ENCODE measurements at places on chromosomes 3 and 15.

GRCh38 chr3:147412261-147412916 is 3.2 kb downstream of the ZIC1 start:
- no peak for DNase-seq

DNA sequence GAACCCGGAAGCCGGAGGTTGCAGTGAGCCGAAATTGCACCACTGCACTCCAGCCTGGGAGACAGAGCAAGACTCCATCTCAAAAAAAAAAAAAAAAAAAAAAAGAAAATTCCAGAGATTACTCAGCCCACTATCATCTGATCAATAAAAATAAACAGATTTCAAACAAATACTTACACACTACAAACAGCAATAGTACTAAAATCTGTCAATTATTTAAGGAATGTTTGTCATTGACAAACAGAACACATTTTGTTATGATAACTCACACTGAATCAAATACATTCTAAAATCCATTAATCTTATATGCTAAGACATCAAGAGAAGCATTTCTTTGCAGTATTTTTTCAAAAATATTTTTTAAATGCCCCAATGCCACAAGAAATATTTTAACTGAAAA is 7.6 kb downstream of the MYO9A start:
- peak; percentile 17 for DNase-seq

- DNase-seq: peak; percentile 92
These were observed 28.5 kb upstream of the KCTD6 start for GRCh38 chr3:58463181-58463941.

- DNase-seq: no peak
These were observed 479.7 kb upstream of the NR2F2 start for GRCh38 chr15:95850837-95851236.

DNA sequence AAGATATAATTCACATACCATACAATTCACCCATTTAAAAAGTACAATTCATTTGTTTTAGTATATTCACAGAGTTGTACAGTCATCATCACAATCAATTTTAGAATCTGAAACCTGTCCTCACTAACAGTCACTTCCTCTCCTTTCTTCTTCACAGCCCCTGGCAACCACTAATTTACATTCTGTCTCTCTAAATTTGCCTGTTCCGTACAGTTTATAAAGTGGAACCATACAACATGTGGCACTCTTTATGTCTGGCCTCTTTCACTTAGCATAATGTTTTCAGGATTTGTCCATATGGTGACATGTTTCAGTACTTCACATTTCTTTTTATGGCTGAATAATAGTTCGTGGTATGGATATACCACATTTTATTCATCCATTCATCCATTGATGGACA is 22.7 kb downstream of the ERICH6 start:
- no peak for DNase-seq

- DNase-seq: no peak
These were observed 622.2 kb downstream of the ZPLD1 start for GRCh38 chr3:103057003-103057402.

DNA sequence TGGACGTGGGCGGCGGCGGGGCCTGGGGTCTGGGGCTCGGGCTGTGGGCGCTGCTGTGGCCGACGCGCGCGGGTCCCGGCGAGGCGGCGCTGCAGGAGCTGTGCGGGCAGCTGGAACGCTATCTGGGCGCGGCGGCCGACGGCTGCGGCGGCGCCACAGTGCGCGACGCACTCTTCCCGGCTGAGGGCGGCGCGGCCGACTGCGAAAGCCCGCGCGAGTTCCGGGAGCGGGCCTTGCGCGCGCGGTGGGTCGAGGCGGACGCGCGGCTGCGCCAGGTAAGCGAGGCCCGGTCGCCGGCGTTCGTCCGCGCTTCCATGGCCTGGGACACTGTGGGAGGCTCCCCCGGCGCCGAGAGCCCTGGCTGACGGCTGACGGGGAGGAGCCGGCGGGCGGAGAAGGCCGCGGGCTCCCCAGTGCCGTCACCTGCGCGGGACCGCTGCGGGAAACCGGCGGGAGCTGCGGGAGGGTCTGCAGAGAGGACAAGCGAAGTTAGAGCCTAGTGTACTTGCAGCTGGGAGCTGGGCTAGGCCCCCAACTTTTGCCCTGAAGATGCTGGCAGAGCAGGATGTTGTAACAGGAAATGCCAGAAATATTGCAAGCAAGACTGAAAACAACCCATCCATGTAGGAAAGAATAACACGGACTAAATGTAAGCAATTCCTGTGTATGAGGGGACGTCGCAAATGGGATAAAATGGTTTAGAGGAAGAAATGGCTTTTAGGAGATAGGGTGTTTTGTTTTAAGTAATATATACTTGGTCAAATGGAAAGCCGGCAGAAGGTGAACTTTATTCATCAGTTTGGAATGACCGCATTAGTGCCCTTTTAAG is 847 bp downstream of the WHAMM start:
- peak; percentile 43 for DNase-seq

DNA sequence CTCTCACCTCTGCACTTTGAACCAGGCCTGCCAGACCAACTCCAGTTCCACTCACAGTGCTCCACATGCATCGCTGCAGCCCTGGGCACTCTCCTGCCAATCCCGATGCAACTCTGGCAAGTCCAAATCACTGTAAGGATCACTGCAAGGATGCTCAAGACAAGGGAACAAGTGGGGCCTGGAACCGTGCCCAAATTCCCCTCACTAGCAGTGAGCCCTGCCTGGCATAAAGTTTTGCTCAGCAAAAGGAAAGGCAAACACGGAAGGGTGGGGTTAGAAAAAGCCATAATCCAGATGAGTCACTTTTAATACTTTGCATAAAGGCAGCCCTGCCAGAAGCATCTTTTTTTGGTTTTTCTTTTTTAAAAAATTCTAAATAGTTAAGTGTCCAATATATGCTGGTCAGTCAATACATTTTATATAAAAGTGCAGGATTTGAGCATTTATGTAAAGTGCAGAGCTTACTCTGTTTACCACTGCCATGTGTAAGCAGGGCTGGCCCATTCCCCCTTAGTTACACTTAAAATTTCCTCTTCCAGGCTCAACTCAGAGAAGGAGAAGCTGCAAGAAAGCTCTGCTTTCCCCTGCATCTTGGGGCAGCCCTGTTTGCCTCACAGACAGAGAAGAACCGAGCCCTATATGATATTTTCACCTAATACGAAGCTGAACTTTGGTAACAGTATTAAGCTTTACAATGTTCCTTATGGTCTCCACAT is 102.2 kb downstream of the CD47 start:
- DNase-seq: peak; percentile 67

GRCh38 chr3:127629467-127630403 is 750 bp downstream of the PODXL2 start:
- no peak for DNase-seq

DNA sequence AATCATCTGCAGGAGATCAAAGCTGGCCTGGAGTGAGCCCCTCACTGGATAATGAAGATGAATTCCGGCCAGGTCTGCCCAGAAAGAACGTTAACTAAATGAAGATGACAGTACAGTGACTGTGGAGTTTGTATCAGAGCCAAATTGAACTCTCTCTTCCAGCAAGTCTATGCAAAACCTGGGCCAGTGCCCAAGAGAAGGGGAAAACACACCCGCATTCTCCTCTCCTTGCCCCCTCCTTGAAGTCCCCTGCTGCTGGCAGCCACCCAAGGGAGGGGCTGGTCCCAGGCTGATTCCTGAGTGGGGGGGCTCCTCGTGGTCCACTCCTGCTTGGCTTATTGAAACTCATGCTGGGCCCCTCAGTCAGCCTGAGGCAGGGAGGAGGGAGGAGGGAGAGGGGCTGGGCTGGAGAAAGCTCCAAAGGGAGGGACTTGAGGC is 155.7 kb downstream of the RAB11A start:
- no peak for DNase-seq

DNA sequence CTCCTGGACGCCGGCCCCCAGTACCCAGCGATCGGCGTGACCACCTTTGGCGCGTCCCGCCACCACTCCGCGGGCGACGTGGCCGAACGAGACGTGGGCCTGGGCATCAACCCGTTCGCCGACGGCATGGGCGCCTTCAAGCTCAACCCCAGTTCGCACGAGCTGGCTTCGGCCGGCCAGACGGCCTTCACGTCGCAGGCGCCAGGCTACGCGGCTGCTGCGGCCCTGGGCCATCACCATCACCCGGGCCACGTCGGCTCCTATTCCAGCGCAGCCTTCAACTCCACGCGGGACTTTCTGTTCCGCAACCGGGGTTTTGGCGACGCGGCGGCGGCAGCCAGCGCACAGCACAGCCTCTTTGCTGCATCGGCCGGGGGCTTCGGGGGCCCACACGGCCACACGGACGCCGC is 956 bp downstream of the ZIC1 start:
- no peak for DNase-seq

- no peak for DNase-seq
These were observed 341.4 kb downstream of the NAALADL2 start for GRCh38 chr3:175200391-175201095.
